ENCODE measurements at places on chromosomes 6 and 20.

- no peak for DNase-seq
These were observed 77.8 kb downstream of the ZFAND3 start for GRCh38 chr6:37897321-37897720.

- DNase-seq, result no peak
These were observed 22.7 kb downstream of the RAMACL start for GRCh38 chr6:166563805-166564204.

DNA sequence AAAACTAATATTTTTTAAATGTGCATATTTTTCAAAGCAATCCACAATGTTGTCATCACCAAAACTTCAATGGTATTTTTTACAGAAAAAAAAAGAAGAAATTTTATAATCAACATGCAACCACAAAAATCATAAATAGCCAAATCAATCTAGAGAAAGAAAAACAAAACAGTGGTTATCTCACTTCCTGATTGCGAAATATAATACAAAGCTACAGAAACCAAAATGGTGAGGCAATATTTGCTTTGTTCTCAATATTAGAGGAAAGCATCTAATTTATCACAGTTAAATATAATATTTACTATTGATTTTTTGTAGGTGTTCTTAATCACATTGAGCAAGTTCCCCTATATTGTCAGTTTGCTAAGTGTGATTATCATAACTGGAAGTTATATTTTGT is 720.7 kb upstream of the ADGRB3 start:
- DNase-seq, result no peak

DNA sequence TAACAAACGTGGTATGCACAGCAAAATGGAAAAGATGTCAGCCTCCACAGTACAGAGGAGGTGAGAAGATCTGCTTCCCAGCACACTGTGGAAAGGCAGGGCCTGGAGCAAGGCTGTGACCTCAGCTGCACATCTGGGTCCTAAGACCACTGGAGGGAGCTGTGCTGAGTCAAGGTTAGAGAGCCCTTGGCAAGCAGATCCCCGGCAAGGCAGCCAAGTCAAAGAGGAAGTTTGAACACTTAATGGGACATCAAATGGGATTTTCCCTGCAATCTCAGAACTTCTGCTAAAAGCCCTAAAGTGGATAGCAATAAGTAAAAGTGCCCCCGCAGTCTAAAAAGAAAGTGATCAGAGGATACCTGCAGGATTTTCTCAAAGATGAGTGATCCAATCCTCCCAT is 39.5 kb downstream of the UNC5CL start:
- DNase-seq, result peak; percentile 70
